Fibroblast of skin of left quadriceps (primary cell): ENCODE measurements at places on chromosomes 3 and 15.

- no peak for DNase-seq
Measured at GRCh38 chr3:134432236-134432635, 53.5 kb downstream of the ANAPC13 start.

DNA sequence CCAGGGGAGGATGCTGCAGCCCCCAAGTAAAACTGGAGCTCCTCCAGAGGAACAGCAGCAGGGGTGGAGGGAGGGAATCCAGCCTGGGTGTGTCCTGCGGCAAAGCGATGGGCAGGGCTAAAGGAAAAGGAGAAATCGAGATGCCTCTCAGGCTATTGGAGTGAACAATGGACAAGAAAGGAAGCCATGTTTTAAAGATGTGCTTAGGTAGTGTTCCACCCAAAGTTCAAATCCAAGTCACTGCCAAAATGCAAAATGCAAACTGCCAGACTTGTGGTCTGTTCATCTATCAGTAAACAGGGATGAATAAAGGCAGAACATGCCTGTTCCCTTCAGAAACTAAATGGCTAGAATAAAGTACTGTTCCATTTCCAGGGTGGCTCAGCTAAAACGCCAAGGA lies 197.5 kb upstream of the NSMCE3 start:
- DNase-seq = no peak

DNA sequence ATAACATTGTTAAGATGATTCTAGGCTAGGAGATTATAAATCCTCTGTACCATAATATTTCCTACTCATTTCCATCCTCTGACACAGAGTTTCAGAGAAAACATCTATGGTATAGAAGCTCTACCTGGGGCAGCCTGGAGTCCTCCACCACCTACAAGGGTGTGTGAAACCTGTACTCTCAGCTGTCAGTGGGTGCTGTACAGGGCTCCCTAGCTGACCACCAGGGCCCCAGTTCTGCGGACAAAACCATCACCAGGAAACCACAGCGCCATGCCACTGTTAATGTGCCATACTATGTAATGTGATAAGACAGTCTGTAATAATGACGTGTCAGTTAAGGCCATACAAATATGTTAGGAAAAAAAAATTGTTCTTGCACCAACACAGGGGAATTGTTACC lies 7.1 kb downstream of the RORA start:
- no peak for DNase-seq

DNA sequence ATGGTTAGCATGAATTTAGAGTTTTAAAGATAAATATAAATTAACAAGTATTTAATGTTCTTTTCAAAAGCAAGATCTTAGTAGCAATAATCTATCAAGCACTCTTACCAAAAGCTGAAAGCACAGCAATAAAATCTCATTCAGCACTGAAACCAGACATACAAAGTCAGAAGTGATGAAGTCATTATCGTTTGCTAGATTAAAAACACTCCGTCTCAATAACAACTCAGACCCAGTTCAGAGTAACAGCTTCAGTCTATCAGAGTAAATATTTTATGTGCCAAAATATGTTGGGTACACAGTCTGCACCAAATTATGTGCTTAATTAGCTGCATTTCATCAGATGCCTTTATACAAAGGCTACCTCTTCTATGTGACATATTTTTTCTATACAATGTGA lies 41.6 kb downstream of the CPA3 start:
- DNase-seq = peak; percentile 22

DNA sequence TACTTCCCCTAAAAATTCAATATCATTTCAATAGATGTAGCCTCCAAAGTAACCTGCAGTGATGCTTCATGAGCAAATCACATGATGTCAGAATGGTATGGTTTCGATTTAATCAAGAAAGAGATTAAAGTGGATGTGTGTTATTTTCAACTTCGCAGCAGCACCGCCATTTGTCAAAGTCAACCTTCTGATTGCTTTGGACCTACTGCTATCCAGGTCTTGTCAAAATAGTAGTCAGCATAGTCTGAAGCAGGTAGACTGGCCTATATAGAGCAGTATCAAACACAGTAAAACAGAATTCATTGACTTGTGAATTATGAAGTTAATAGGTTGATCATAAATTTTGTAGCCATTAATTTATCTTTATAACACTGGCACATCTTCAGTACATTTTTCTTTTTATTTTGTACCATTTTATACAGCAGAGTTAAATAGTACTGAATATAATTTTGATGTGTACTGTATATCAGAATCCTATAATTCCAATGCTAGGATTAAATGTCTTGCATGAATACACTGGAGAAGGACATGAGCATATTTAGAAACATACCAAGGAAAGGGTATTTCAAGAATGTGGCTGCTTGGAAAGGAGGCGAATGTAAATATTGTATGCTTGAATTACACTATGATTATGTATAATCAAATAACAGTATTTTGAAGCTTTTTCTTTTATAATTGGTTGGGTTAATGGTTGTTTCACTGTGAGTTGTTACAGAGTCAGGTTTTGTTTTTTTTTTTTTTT lies 79.6 kb downstream of the CDIN1 start:
- no peak for DNase-seq

- no peak for DNase-seq
Measured at GRCh38 chr15:89780601-89781000, 4.5 kb downstream of the MESP2 start.

- no peak for DNase-seq
Measured at GRCh38 chr3:16317561-16317945, 52.5 kb downstream of the OXNAD1 start.

DNA sequence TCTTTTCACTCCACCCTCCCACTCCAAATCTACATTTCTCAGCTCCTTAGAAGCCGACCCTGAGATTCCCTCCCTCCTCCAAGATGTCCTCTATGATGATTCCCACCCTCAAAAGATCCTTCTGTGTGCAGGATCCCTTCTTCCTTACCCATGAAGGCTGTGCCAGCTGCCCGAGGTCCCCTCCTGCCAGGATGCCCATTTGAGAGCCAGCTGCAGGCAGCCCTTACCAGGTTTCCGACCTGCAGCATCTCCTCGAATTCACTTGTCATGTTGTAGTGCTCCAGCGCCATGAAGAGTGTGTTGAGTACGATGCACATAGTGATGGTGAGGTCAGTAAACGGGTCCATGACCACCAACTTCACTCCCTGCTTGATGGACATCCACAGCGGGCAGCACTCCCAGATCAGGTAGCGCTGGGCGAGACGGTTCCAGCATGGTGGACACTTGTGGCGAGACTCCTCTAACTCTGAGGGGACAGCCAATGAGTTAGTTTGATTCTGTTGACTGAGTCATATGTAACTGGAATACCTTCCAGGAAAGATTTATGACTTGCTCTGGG lies 51.9 kb downstream of the SCN5A start:
- no peak for DNase-seq

DNA sequence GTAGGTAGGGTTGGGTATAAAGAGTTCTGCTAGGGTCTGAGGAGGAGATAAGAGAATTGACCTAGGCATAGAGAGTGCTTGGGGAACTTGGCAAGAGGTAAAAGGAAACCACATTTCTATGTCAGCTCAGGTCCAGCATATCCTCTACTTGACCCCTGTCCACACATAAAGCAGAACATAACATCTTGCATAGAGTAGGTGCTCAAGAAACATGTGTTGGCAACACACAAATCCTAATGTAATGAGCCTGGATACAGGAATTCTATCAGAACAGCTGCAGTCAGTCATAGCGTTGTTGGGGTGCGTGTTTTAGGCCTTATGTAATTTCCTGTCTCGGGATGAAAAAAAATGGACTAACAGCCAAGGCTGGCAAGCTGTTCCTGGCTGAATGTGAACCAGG lies 35.0 kb upstream of the PLCL2 start:
- DNase-seq = no peak

DNA sequence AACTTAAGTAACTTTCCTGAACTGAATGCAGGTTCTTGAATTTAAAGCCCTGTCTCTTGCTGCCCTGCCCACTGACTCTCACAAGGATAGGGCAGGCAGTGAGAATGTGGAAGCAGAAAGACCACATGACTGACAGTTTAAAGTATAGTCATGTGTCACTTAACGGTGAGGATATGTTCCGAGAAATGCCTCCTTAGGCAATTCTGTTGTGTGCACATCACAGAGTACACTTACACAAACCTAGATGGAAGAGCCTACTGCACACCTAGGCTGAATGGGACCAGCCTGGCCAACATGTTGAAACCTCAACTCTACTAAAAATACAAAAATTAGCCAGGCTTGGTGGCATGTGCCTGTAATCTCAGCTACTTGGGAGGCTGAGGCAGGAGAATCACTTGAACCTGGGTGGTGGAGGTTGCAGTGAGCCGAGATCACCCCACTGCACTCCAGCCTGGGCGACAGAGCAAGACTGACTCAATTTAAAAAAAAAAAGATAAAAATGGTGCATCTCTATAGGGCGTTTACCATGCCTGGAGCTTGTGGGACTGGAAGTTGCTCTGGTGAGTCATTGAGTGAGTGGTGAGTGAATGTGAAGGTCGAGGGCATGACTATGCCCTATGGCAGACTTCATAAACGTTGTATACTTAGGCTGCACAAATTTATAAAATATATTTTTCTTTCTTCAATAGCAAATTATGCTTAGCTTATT lies 18.9 kb upstream of the COPG1 start:
- DNase-seq = no peak

GRCh38 chr3:99520513-99520912 lies 117.9 kb upstream of the COL8A1 start:
- no peak for DNase-seq

DNA sequence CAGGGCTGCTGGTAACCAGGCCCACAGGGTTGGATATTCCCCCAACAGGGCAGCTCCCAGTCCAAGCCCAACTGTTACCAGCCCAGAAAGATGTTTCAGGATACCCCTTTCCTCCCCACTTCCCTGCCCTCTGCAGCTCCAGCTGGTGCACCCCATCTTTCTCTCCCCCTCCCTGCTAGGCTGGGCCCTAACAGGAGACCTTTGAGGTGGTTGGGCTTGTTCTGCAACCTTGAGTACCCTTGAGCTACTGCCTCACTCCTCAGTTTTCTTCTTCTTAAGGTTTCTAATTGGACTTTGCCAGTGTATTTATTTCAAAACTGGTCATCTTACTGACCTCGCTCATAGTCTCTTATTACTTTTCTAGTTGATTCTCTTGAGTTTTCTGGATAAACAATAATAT lies 16.9 kb upstream of the INSYN1 start:
- DNase-seq = no peak

GRCh38 chr3:52231502-52232278 lies 6.2 kb upstream of the TLR9 start:
- no peak for DNase-seq

GRCh38 chr3:45992821-45993221 lies 2.8 kb downstream of the FYCO1 start:
- DNase-seq = peak; percentile 91

GRCh38 chr3:140085001-140085400 lies 150.0 kb downstream of the CLSTN2 start:
- DNase-seq = no peak

DNA sequence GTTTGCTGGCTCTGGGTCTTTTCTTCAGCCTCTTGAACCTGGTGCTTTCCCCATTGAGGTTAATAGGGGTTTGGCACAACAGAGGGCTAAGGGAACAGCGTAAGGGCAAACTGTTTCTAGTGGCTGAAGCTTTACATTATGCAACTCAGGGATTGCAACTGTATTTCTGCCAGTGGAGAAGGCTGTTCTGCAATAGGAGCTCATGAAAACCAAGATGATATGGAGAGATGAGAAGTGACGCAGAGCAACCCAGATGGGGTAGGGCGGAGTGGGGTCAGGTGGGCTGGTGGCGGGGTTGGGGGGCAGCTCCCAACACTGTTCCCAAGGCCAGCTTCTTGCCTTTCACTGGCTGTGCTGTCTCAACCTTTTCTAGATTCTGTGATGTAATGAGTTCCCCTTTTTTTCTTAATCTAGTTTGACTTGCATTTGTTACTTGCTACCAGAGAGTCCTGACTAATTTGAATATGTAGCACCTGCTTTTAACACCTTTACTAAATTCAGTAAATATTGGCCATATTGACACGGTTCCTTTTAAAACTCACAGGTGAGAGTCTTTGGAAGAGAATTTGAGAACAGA lies 7.2 kb downstream of the GXYLT2 start:
- no peak for DNase-seq

DNA sequence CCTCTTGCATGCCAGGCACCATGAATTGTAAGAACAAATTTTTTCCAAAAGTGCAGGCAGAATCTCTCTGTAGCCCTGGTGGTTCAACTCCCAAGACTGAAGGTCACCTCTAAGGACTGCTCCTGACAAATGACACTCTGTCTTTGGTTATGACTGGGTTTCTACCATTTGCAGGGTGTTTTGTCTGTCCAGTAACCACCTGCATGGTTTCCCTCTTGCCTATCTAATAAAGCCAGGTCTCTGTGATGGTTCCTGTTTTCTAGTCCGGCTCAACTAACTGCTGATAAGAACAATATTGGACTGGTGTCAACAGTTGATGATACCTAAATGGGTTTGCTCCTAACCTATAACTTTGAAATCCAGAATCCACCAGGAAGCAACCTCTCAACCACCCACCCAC lies 43.7 kb downstream of the ATP8B4 start:
- DNase-seq = no peak

DNA sequence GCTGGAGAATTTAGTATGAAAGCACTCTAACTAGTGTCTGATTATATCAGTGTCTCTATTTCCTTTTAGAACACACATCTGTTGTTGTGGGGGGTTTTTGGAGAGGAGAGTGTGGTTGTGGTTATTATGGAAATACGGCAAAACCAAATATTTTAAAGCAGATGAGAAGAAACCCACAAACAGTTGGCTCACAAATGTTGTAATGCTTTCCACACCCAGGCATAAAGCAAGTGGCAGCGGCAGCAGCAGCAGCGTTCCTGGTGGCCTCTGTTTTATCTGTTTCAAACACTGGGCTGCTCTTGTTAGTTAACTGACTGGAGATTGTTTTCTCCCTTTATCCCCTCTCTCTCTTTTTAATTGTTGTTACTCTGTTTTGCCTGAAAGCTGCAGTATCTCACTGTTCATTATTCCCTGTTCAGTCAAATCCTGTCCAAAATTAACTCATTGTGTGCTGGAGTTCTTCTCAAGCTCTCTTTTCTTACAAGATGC lies 1045.5 kb upstream of the NR2F2 start:
- DNase-seq = peak; percentile 68

GRCh38 chr15:77527164-77527778 lies 105.4 kb downstream of the LINGO1 start:
- peak; percentile 25 for DNase-seq

- DNase-seq = no peak
Measured at GRCh38 chr3:120450600-120451271, at the start of gene FSTL1. Gene FSTL1, minus strand, starts transcription at chr3:120450992. Its CDS starts 246 bp downstream, at chr3:120450746.

- DNase-seq = no peak
Measured at GRCh38 chr3:99485286-99485685, 153.1 kb upstream of the COL8A1 start.
